ENCODE measurements at places on chromosomes 4 and X. TPM values are rescaled to one million over a fixed set of nuclear protein-coding genes. Genes with fewer than 3 reads are reported as not detected.

EIF2S3 gene
- 259 TPM for polyA plus RNA-seq

ZFP42 gene
- 13.2 TPM for polyA plus RNA-seq

MID2 gene
- 21.2 TPM for polyA plus RNA-seq

DMRTC1B gene
- 4.2 TPM for polyA plus RNA-seq

ESX1 gene
- not detected for polyA plus RNA-seq

ENPEP gene
- polyA plus RNA-seq = 44.7 TPM

SLC6A8 gene
- polyA plus RNA-seq = 10.5 TPM

ATP10D gene
- 45.1 TPM for polyA plus RNA-seq

DNA sequence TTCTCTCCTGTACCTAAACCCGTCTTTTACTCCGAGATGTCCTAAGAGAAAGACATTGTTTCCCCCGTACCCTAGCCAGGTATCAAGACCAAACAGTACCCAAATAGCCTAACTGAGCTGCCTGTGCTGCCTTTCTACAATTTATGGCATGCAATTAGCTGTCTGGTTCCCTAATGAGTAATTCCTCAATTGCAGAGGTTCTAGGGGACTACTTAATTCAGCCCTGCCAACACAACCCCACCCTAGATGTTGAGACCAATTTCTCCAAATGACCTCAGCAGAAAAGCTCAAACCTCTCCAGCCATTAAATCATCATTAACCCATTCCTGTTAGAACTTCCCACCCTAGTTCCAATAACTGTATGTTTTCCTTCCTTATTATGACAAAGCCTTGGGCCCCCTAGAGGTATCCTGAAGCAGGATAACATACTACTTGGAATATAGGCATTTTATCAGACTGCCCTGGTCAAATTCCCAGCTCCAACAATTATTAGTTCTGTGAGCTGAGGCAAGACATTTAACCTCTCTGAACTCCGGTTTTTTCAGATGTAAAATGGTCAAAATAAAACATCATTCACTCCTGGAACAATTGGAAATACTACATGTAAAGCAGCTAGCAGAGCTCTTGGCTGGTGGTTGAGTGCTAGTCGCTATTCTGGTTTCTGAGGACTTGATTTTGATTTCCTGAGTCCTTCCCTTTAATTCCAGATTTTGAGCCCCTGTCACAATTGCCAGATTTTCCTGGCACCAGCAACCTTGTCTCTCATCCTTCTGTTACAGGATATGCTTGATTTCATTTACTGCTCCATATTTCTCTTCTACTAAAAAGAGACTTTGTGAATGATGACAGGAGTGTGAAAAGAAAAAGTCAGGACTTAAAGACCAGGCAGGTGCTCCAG is 244.6 kb upstream of the TENM3 start:
- no peak for DNase-seq

GRCh38 chr4:114879916-114880669 is 233.3 kb downstream of the NDST4 start:
- no peak for DNase-seq

- DNase-seq = no peak
Measured at GRCh38 chrX:40893251-40893910, 158.0 kb upstream of the MED14 start.

- DNase-seq = no peak
Measured at GRCh38 chr4:183195534-183195933, 96.5 kb downstream of the WWC2 start.

DNA sequence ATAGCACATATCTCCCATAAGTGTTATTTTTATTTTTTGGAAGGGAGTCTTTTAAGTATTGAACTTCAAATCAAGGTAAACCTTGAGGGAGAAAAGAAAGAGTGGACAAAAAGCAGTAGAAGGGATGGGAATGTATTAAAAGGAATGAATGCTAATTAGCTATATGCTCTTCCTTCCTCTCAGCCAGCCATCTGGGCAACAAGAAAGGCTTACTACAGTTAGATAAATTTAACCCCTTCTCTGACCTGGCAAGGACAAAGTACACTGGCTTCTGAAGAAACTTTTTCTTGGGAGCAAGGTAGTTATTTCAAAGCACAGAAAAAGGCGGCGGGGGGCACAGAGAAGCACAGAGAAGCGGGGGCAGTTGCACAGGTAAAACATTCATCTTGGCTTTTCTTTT is 54.6 kb downstream of the GAB1 start:
- no peak for DNase-seq

DNA sequence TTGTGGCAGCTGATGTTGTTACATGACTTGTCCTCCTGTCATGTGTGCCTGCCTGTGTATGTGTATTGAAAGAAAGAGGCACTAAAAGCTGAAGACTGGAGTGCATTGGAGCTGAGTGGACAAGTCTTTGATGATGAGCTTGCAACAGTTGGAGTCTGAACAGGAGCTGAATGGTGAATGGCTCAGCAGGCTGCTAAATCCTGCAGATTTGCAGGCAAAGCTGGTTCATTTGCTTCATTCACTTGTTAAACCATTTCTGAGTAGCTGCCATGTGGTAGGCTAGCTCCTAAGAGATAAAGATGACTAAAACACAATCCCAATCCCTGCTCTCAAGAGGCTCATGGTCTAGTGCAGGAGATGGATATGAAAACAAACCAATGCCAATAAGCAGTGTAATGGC is 217.3 kb downstream of the CHRDL1 start:
- no peak for DNase-seq

- DNase-seq = no peak
Measured at GRCh38 chrX:149296092-149296491, 209.0 kb downstream of the IDS start.

GRCh38 chr4:48958582-48958981 is 27.5 kb upstream of the CWH43 start:
- DNase-seq = no peak

DNA sequence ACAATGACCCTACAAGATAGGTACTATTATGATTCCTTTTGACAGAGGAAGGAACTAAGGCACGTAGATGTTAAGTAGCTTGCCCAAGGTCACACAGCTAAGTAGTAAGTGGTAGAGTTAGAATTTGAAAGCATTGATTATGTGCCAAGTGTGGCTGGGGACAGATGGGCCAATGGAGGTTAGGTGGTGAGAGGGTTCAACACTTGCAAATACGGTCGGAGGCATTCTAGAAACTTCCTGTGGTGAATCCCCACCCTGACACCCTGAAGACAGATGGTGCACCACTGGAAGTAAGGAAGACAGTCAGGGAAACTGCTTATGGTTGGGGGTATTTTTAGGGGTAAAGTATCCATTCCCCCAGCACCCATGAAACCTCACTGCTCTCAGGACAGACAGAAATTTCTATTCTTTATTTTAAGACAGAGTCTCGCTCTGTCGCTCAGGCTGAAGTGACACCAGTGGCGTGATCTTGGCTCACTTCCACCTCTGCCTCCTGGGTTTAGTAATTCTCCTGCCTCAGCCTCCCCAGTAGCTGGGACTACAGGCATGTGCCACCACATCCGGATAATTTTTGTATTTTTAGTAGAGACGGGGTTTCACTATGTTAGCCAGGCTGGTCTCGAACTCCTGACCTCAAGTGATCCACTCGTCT is 142.5 kb downstream of the RASL11B start:
- no peak for DNase-seq

GRCh38 chr4:29908276-29908675 is 811.9 kb upstream of the PCDH7 start:
- DNase-seq = no peak

DNA sequence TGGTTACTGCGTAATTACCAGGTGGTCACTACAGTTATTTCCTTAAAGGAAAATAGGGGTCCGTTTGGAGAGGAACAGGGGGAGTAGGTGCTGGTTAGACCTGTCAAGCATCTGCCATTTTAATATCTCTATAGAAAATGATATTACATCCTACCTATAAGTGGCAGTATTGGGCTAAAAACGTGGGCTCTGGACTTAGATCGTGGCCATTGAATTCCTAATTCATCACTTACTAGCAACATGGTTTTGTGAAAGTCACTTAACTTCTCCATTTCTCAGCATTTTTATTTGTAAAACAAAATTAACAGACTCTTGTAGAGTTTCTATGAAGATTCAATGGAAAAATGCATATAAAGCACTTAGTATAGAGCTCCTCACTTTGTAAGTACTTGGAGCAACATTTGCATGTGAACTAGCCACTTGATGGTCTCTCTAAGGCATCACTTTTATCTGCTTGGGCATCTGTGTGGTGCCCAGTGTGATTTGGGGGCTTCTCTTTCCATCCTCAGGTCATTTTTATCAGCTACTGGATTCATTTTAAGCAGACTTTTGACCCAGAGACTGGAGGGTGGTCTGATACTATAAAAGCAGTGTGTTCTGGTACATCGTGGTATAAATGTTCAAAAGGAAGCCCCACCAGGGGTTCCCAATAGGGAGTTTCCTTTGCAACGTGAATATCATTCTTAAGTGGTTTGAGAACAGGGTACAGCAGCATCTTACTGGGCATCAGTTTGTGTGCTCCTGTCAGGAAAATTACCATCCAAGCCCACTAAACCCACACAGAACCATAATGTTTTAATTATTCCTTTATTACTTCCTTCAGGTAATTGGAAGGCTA is 42.7 kb upstream of the RASSF6 start:
- peak; percentile 48 for DNase-seq

- no peak for DNase-seq
Measured at GRCh38 chr4:103443324-103443723, 245.2 kb upstream of the CENPE start.

DNA sequence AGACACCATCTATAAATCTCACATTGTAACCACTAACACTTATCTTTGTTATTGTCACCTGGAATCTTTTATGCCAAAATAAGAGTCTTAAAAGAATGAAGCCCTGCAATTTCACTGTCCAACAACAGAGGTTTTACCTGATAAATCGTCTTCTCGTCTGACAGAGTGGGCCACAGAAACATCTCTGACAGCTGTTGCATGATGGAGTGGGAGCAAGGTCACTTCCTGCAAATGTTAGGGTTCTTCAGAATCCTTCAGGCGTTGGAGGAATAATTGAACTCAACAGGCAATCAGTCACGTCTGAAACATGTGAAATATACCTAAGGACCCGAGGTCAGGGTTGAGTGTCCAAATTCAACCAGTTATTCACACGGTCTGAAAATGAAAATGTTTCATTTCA is 353.6 kb downstream of the TRIML1 start:
- DNase-seq = no peak

DNA sequence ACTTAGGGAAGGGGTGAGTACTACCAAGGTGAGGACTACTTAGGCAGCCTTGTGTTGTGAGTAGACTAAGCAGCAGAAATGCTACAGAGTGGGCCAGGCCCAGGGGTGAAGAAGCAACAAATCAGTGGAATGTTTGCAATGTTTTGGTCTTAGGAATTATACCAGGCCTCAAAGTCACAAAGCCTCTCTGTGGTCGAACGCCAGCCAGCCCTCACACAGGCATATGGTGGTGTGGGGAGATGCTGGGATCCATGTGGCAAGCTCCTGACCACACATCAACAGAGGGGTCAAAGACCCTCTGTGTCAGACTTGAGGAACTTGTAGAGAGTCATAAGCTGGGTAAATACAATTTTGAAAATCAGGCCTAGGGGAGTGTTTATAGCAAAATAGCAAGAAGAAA is 153.8 kb upstream of the KLF3 start:
- no peak for DNase-seq

DNA sequence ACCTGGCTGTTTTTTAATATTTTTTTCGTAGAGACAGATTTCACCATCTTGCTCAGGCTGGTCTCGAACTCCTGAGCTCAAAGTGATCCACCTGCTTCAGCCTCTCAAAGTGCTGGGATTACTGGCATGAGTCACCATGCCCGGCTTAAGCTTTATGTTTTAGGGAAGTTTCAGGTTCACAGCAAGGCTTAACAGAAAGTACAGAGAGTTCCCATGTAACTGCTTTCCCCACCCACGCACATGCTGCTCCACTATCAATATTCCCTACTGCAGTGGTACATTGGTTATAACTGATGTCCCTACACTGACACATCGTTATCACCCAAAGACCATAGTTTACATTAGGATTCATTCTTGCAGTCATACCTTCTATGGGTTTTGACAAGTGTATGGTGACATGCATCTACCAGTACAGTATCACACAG is 62.7 kb downstream of the PRPS1 start:
- no peak for DNase-seq

DNA sequence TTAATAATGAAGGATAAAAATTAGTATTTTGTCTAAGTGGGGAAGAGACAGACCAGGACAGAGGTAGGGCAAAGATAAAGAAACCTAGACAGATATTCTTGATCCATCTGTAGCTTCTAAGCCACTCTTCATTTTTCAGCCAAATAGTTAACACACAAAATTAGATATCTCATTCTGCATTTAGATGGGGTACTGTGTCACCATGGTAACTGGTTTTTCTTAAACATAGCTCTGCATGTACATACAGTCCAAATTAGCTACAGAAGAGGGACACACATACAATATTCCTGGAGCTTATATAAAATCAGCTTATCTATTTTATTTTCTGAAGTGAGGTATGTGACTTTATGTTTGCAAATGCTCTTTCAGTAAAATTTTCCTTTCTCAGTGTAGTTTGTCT is 393.7 kb downstream of the PPP3CA start:
- DNase-seq = no peak

DNA sequence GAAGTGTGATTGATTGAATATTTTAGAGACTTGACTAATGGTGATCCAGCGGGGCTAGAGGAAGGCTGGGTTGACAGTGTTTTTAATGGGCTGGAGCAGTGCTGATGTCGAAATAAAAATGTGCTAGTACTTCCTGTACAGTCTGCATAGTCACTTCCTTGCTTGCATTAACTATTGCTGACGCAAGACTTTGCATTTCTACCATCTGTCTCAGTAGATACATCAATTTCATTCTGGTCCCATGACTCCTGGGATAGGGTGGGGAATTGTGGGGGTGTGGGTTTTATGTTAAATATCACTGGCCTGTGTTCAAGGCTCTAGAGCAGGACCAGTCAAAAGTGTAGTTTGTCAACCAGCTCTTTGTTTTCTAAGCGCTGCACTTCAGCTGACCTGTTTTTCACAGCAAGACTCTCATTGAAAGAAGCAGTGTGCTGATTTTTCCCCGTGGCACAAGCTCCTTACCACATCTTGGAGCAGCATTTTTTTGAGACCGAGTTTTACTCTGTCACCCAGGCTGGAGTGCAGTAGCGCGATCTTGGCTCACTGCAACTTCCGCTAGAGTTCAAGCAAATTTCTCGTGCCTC is 35.2 kb upstream of the PHEX start:
- DNase-seq = no peak

DNA sequence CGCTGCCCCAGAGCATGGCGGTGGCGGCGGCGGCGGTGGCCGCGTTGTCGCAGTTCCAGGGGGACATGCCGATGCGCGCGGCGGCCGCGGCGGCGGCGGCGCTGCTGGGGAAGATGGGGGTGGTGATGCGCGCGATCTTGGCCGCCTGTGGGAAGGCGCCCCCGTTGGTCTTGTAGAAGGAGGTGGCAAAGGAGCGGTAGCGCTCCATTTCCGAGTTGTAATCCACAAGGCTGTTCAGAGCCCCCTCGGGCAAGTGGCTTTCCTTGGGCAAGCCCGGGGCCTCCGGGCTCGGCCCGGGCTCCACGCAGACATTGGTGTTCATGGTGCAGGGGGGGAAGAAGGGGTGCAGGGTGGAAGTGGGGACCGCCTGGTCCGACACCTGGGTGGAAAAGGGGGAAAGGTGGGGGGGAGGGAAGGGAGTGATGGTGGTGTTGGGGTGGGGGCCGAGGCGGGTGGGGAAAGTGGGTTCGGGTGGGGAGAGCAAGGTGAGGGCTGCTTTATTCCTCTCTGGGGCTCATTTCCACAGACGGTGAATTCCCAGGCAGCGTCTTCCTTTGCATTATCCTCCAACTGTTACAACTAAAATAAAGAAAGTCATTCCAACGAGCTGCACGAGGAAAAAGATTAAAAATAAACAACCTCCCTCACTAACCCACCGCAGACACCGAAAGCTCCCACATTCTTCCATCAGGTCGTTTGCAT is 3.1 kb downstream of the CXXC4 start:
- peak; percentile 84 for DNase-seq

GRCh38 chr4:1244081-1244977 is 4.6 kb downstream of the CTBP1 start:
- no peak for DNase-seq

GRCh38 chr4:147678796-147679549 is 5.0 kb downstream of the PRMT9 start:
- no peak for DNase-seq
